T-helper 2 cell (primary cell): ENCODE measurements at places on chromosomes 7 and 10.
A peak's percentile ranks its signal among the peaks of the same experiment; 100 is the strongest.

DNA sequence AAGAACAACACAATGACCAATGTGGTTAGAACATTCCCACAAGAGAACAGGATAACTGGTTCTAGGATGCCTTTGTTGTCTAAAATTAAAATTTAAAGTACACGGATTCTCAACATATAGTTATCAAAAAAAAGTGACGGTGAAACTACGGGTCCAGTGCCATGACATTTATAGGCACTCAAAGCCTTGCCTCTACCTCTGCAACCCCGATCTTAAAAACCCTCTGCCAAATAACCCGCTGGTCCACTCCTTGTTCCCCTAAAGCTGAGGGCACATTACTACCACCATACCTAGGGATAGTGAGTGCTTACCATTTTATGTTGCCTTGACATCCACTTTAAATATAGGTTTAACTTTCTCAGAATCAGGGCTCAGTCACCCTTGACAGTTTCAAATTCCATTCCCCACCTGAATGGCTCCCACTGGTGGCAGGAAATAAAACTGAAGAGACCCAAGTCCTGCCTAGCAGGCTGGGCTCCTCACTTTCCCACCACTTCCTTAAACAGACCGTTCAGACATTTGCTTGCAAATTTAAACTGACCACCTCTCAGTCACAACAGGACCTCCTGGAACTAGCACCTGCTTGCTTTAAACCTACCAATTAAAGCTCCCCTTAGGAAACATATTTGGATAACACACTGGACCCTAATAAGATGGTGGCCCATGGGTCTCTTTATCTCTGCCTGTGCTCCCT is 169.9 kb upstream of the ASAH2 start:
- DNase-seq: no peak

DNA sequence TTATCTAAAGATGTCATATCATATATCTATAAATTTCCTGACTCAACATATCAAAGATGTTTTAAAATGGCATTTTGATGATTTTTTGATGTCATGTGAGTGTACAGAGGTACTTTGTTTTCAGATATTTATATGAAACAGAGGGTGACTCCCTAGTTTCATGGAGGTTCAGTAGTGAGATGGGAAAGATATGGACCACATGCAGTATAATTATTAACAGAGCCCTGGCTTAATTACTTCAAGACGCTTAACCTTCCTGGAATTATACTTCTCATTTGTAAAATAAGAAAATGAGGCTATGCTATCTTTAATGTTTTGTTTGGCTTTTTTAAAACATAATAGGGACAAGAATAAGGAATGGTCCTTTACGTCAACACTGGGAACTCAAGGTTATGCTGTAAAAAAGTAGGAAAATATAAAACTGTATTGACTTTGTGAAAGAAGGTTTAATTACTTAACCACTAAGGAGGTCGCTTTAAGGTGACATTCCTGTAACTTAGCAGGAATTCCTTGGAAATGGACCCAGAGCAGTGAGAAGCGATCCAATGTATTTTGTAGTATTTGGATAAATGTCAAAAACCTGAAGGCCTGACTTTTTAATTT is 821.0 kb upstream of the IGFBP3 start:
- no peak for DNase-seq

DNA sequence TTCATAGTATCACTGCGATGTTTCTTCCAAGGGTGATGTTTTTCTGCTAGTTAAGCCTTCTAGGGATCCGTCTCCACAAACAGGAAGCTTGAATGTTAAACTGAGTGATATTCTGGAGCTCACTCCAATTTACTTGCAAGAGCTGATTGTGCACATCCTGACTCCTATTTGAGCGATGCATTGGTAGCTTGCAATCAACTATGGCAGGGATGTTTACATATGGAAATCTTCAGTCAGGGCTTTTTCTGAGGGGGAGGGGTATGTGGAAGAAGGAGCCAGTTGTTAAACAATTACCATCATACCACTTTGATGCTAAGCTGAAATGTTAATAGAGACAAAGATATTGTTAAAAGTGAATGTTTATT is 43.2 kb upstream of the NXPH1 start:
- DNase-seq: no peak

DNA sequence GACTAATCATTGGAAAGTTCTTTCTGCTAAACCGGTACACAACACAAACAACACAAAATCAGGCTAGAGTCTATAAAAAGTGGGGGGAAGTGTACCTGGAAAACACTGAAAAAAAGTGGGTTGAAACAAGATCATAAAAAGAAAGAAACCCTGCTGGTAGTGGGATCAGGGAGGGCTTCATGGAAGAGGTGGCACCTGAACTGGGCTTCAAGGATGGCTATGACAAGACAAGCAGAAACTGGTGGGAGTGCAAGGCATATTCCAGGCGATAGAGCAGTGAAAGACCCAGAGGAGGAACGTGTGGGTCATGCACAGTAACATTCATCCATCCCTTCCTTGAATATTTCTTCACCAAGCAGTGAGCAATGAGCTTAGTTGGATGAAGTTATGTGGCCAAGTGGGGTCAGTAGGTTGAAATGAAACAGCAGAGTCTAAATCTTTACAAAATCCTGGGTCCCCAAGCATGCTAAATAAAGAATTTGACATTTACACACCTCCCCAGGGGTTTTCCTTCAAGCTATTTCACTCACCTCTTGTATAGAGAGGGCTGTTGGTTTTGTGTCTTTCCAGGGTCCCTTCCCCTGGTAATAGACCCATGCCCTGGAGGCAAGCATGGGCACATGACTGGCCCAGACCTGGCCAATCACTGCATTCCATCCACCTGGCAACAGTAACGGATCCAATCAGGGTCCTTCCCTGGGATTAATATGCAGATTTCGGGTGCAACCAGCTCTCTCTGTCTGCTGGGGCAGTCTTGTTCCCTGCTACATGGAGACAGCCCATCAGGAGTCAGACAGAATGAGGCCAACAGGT is 38.2 kb downstream of the SPOCK2 start:
- no peak for DNase-seq

GRCh38 chr10:116026315-116026714 is 246.7 kb downstream of the GFRA1 start:
- no peak for DNase-seq

GRCh38 chr7:146606628-146607027 is 490.0 kb downstream of the CNTNAP2 start:
- no peak for DNase-seq

DNA sequence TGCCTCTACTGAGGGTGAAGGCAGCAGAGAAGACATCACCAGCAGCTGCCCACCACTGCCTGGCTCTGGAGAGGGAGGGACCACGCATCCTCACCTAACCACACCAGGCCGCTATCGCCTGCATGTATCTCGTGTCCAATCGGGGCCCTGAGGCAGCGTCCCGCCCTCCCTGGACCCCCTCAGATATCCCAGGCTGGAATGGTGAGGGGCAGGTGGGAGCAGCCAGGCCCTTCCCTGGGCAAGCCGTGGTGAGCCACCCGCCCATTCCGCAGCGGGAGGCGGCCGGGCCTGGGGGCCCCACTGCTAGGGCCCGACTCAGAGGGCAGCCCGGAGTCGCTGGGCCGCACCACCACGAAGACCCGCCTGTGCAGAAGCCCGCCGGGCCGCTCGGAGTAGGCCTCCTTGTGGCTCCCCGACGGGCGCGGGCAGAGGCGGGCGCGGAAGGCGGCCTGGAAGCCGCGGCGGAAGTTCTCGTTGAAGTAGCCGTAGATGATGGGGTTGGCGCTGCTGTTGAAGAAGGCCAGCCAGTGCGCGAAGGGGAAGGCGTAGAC is 21.6 kb upstream of the PPA1 start:
- DNase-seq: no peak

- no peak for DNase-seq
Measured at GRCh38 chr7:90229682-90230081, 15.3 kb upstream of the CFAP69 start.

DNA sequence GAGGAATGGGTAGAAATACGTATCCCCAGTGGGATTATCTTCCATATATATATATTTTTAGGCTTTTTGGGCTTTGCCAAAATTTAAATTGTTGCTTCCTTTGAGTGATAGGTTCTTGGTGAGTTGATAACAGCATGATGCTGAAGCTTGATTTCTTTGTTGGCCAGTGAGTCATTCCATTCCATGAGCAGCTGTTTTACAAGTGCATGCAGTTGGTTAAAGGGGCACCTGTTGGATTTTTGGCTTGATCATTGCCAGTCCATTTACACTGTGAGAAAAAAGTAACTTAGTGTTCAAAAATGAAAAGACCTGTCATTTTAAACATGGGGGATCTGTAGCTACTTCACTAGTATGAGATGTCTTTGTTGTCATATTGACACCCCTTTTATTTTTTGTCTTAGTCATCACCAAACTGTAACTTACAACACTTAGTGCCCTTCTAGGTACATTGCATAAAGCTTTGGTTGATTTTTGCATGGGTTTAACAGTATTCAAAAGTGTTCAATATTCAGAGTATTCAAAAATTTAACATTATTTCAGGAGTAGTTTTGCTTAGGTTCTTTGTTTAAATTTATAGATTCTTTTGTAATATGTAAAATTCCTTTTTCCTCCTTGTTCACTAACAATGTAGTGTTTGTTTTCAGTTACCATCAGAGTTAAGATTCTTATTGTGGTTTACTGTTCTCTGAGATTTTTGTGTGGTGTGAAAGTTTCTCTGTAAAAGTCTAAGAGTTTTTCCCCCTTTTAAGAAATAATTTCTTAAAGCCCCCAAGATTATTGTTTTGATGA is 8.8 kb downstream of the AKAP9 start:
- DNase-seq: no peak

GRCh38 chr7:138542183-138542582 is 82.1 kb downstream of the TRIM24 start:
- DNase-seq: peak; percentile 64

- DNase-seq: no peak
Measured at GRCh38 chr10:49174261-49174925, 13.8 kb downstream of the TMEM273 start.
